ENCODE measurements at places on chromosomes 5 and 9. TPM values are rescaled to one million over a fixed set of nuclear protein-coding genes. Genes with fewer than 3 reads are reported as not detected.
A peak's percentile ranks its signal among the peaks of the same experiment; 100 is the strongest.

DNA sequence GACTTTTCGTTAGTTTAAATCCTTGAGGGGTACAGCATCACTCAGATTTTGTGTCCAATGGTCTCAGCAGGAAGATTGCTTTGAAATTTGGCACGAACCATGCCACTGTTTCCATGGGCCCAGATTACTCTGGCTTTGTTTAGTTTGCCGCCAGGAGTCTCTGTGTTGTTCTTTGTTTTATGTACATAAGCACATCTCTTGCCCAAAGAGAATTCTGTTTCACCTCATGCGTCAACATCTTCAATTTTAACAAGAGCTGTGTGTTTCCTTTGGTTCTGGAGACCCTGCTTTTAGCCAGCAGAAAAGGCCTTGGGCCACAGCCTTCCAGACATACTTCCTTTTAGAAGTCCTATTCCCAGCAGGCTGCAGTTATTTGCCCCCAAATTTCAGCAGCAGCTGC lies 62.4 kb downstream of the TNPO1 start:
- H3K27me3 ChIP-seq: no peaks in the 10 kb centered on the region
- no peak for DNase-seq
- peaks cover 72% of the 10 kb centered on the region for H3K36me3 ChIP-seq

FBN2 gene
- 0.24 TPM for total RNA-seq

KIAA1958 gene
- 10.5 TPM for total RNA-seq

GRCh38 chr5:61053937-61054336 lies 108.3 kb downstream of the SMIM15 start:
- H3K4me3 ChIP-seq: no peak overlapping the region
- no peaks in the 10 kb centered on the region for H3K36me3 ChIP-seq
- H3K4me1 ChIP-seq: no peaks in the 10 kb centered on the region
- no peaks in the 10 kb centered on the region for H3K27me3 ChIP-seq
- H3K27ac ChIP-seq: no peak overlapping the region

DNA sequence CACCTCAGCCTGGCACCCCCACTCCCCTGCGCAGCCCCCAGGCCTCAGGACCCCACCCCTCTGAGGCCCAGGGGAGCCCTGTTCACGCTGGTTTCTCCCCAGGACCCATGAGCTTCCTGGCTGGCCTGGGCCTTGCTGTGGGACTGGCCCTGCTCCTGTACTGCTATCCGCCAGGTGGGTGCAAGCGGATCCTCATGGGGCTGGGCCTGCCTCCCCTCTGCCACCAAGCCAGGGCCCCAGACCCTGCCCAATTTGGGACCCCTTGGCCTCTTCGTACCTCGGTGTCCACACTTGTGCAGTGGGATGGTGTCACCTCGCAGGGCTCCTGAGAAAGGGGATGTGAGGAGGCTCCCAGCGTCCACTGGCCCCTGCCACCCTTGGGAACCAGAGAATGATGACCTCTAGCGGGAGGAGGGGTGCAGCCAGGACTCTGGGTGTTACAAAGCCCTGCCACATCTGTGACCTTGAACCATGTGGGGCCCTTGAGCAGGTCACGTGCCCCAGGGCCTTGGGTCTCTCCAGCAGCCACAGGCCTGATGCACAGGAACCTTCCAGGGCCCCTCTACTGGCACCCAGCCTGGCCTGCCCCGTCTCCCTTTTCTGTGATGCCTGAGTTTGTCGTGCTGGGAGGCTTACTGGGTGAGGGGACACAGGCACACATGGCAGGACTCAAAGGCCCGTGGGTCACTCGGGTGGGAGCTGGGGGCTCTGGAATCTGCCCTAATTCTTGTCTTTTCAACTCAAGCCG lies 16.3 kb downstream of the CARD19 start:
- peaks cover 63% of the 10 kb centered on the region for H3K36me3 ChIP-seq
- H3K4me1 ChIP-seq: peaks cover 31% of the 10 kb centered on the region
- no peak overlapping the region for H3K4me3 ChIP-seq
- H3K27ac ChIP-seq: no peak overlapping the region
- DNase-seq: peak; percentile 60
- H3K27me3 ChIP-seq: no peaks in the 10 kb centered on the region

ENG gene
- total RNA-seq: 34.6 TPM

- no peak for DNase-seq
- H3K4me1 ChIP-seq: no peaks in the 10 kb centered on the region
- no peak overlapping the region for H3K27ac ChIP-seq
- no peaks in the 10 kb centered on the region for H3K27me3 ChIP-seq
These were observed 81.5 kb upstream of the GRHPR start for GRCh38 chr9:37340961-37341360.

DNA sequence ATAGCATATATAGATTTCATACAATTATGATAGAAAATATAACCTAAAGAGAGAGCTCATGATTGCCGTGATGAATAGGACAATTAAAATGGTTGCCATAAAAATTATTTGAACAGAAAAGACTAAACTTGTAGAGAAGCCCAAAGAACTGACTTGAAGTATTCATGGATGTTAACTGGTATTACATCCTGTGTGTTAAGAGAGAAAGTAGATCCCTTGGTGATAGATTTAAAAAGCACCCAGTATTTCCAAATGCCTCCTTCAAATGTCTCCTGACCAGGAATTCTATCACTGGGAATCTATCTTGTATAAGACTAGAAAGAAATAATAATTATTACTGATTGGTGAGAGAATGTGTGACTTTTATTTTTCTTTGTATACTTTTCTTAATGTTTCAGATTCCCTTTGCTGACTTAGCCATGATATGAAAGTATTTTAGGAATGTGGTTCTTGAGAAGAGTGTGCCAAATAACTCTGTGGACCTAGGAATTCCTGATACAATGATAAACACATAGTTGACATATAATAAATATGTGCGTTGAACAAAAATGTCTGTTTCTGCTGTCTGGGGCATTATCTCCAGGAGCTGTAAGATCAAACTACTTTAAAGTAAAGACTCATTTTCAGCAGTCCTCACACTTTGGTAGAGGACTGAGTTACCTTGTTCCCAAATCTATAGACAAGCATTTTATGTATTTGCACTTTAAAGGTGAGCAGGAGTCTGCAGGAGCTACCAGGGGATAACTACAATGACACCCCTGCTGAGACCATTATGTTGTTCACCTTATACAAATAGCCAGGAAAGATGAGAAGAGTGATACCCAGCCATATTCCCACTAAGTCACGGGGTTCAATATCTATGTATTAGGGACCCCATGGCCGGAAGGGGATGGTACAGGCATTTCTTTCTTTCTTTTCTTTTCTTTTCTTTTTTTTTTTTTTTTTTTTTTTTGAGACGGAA lies 211.1 kb upstream of the TLE4 start:
- H3K27me3 ChIP-seq: no peaks in the 10 kb centered on the region
- no peak overlapping the region for H3K4me3 ChIP-seq
- no peak overlapping the region for H3K27ac ChIP-seq
- peaks cover 3% of the 10 kb centered on the region for H3K4me1 ChIP-seq
- no peak for DNase-seq

SPINK5 gene
- total RNA-seq: 236 TPM

PCDHGA5 gene
- total RNA-seq: 1.5 TPM

PCA3 gene
- total RNA-seq: not detected

DNA sequence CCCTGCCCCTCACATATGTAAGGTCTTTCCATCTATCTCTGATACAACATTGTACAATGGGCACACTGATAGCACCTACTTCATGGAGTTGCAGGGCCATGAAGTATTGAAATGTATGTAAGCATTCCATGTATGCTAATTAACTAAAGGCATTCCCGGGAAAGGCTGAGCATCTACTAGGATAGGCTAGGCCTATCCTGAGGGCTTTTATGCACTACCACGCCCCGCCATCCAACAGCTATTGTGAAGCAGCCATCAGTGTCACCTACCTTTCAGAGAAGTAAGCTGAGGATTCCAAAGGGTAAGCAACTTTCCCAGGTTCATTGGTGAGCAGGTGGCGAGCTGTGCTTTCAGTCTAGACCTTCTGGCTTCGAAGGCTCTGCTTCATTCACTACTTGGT lies 47.6 kb downstream of the NSG2 start:
- no peaks in the 10 kb centered on the region for H3K4me1 ChIP-seq
- no peak overlapping the region for H3K4me3 ChIP-seq
- DNase-seq: no peak
- H3K27ac ChIP-seq: no peak overlapping the region
- H3K27me3 ChIP-seq: peaks cover 6% of the 10 kb centered on the region

AIF1L gene
- 28.7 TPM for total RNA-seq

GRCh38 chr5:167626341-167627123 lies 664.9 kb upstream of the WWC1 start:
- no peaks in the 10 kb centered on the region for H3K27me3 ChIP-seq
- no peak overlapping the region for H3K27ac ChIP-seq
- no peak overlapping the region for H3K4me3 ChIP-seq
- no peaks in the 10 kb centered on the region for H3K4me1 ChIP-seq
- DNase-seq: no peak
- H3K36me3 ChIP-seq: no peaks in the 10 kb centered on the region

LCN12 gene
- not detected for total RNA-seq

DNA sequence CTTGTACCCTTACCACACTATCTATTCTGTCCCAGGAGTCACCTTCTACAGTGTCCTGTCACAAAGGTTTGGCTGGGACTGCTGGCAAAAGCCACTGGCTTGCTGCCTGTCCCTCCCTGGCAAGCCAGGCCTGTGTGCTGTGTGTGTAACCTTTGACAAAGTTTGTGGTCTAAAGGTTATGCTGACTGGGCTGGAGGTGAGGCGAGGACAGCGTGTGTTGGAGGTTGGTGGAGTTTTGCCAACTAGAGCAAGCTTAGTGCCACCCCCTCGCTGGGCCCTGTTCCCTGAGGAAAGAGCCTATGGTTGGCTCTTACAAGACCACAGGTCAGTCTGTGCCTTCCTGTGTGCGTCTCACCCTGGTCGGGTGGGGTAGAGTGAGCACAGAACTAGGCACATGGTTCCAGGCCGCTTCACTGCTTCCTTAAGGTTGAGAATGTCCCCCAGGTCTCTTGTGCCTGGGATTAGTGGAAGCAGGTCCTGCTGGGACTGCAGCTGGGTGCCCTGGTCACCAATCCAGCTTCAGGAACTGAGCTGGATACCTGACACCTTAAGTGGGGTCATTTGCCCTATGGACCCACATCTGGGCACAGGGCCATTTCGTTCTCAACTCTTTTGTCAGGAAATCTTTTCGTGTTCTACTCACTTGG lies 152.2 kb downstream of the GADD45G start:
- DNase-seq: no peak
- peaks cover 8% of the 10 kb centered on the region for H3K4me1 ChIP-seq
- no peaks in the 10 kb centered on the region for H3K36me3 ChIP-seq

DNA sequence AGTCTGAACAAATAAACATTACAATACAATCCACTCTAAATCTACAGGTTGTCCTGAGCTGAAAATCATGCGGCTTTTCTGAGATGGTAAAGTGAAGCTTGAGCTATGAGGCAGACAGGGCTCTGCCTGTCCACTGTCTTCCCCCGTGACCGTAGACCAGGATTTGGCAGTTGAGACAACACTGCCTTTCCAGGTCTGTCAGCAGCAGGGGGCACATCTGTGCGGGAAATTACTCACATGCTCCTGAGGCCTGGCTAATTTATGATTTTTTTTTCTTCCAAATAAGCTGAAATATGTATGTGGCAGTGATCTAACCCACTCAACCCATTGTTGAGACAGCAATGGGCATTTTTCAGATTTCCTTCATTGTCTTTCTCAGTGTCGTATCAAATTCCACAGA lies 307.9 kb downstream of the FBXL7 start:
- no peak for DNase-seq
- H3K36me3 ChIP-seq: no peaks in the 10 kb centered on the region
- no peak overlapping the region for H3K27ac ChIP-seq

GRCh38 chr5:160702934-160703333 lies 149.1 kb downstream of the ATP10B start:
- no peak overlapping the region for H3K27ac ChIP-seq
- H3K4me1 ChIP-seq: no peaks in the 10 kb centered on the region
- H3K36me3 ChIP-seq: no peaks in the 10 kb centered on the region
- H3K4me3 ChIP-seq: no peak overlapping the region

DNA sequence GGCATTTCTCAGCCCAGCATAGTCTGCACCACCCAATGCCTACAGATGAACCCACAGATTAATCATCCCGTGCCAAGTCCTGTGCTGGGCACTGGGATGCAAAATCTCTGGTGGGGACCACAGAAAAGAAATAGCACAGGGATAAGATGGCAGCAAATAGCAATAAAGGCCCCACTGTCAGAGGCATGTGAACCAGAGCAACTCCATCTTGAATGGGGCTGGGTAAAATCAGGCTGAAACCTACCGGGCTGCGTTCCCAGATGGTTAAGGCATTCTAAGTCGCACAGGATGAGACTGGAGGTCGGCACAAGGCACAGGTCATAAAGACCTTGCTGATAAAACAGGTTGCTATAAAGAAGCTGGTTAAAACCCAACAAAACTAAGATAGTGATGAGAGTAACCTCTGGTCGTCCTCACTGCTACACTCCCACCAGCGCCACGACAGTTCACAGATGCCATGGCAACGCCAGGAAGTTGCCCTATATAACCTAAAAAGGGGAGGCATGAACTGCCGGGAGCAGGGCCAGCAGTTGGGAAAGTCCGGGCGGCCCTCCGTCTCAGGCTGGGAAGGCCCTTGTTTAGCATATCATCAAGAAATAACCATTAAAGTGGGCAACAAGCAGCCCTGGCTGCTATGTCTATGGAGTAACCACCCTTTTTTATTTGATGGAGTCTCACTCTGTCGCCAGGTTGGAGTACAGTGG lies 65.2 kb downstream of the C9orf50 start:
- H3K4me1 ChIP-seq: peaks cover 1% of the 10 kb centered on the region
- no peak overlapping the region for H3K27ac ChIP-seq
- no peaks in the 10 kb centered on the region for H3K36me3 ChIP-seq
- H3K27me3 ChIP-seq: no peaks in the 10 kb centered on the region

ALDH7A1 gene
- total RNA-seq: 31.8 TPM

DNA sequence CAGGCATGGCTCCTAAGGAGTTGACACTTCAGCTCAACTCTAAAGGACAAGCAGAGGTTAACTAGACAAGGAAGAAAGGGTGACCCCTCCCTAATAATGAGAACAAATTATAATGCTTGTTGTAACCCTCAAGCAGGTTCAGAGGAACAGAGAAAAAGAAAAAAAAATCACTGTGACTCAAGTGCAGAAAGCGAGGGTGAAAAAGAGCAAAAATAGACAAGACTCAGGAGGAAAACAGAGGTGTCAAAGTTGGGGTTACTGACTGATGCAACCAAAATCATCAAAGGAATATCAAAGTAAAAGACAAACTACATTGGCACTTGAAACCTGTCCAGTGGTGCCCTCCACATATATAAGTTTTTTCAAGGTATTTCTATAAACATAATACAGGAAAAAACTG lies 28.4 kb downstream of the FBXW11 start:
- no peak overlapping the region for H3K27ac ChIP-seq
- DNase-seq: no peak
- H3K27me3 ChIP-seq: no peaks in the 10 kb centered on the region
- peaks cover 15% of the 10 kb centered on the region for H3K4me1 ChIP-seq
- no peaks in the 10 kb centered on the region for H3K36me3 ChIP-seq
- H3K4me3 ChIP-seq: no peak overlapping the region

DNA sequence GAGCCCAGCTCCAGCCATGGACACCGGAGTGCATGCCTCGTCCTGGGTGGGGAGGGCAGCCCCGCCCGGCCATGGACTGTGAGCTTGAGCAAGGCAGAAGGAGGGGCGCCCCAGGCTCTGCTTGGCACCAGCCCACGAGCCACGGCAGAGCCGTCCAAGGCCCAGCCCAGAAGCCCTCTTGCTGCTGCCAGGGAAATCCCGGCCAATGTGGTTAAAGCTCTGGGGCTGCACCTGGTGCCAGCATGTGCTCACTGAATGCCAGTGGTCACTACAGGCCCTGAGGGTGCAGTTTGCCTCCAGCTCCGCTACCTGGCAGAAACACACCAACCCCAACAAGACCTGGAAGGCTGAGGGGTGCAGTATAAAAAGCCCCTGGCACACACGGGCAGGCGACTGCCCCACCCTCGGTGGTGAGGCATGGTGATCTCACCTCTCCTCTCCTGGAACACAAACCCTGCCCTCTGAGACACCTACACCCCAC lies 11.8 kb downstream of the BRD3 start:
- H3K36me3 ChIP-seq: peaks cover 25% of the 10 kb centered on the region
- peak overlapping the region; percentile 11 for H3K4me3 ChIP-seq
- DNase-seq: peak; percentile 84

NEUROG1 gene
- total RNA-seq: not detected

NADK2 gene
- total RNA-seq: 15.0 TPM

COL15A1 gene
- total RNA-seq: 15.0 TPM

Data from suprapubic skin (tissue), 4 donors.